Stimulated activated CD8-positive, alpha-beta memory T cell treated with anti-CD3 and anti-CD28 coated beads, Interleukin-15, amount 100 ng/mL, for 4 hours (primary cell): ENCODE measurements at places on chromosomes 16 and 17.

GRCh38 chr17:74290340-74290739, 16.3 kb downstream of the DNAI2 start:
- no peak for DNase-seq

DNA sequence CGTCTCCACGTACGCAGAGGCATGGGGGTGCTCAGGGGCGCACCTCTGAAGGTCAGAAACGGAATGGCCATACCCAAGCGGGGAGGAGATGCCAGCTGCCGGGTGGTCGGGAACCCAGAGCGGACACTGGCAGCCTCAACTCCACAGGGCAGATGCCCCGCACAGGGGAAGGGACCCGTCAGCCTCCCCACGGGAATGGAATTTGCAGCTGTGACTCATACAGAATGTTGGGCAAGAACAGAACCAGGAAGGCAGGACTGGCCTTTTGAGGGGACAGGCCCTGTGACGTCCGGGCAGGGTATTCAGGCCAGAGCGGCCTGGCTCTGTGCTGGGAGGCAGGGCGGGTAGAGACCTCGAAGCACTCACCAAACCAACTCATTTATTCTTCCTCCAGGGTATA, 7.5 kb downstream of the TK1 start:
- DNase-seq, result no peak

- DNase-seq, result no peak
Measured at GRCh38 chr17:15981208-15981607, 18.3 kb downstream of the ZSWIM7 start.

DNA sequence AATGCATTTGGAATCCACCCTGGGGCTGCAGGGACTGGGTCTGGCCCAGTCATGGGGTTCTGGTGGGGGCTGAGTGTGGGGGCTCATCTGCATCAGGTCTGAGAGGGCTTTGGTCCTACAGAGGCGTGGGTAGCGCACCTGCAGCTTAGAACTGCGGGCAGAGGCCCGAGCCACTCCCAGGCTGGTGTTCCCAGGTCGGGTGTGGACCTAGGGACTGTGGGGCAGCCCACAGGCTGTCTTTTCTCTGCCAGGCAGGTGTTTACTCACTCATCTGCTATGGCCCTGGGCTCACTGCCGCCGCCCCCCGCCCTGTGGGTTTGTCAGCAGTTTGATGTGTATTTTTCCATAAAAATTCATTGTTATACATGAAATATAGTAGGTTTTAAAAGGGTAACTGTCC, 27.0 kb upstream of the DOC2B start:
- no peak for DNase-seq

- no peak for DNase-seq
Measured at GRCh38 chr16:66754211-66754610, 2.8 kb upstream of the DYNC1LI2 start.
